ENCODE measurements at places on chromosomes 3 and 15.

GRCh38 chr3:124059580-124059979, 67.7 kb upstream of the ROPN1 start:
- DNase-seq = no peak

- DNase-seq = no peak
Observed at GRCh38 chr3:58299839-58300516, 6.1 kb upstream of the RPP14 start.

GRCh38 chr3:188380722-188381121, 226.8 kb downstream of the LPP start:
- DNase-seq = no peak

GRCh38 chr3:122921791-122922651, 105.5 kb downstream of the SEMA5B start:
- DNase-seq = peak; percentile 35

DNA sequence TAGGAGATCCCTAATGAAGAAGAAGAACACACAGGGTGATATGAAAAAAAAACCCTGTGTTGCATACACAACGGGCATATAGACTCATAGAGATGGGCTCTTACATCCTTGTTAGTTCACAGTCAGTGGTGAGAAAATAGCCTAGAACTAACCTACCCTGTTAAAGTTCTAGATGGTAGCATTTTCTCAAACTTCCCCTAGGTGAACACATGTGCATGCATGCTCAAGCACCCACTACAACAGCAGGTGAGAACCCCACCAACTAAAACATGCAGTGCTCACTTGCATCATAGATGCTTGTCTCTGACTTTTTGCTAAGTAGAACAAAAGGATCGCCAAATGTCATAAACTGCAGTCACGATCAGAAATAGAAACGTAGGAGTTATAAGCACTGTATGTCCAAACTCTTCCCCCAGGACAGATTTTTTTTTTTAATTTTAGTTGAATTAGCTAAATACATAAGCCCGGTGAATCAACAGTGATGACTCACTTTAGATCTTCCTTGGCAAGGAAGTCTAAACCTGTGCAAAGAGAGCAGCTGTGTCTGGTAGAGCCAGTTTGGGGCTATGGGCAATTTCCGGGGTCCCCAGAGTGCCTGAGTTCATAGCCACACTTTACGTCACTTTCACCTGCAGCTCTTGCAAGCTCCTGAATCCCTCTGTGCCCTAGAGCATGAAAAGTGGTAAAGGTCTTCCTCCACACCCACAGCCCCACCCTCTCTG, 96.2 kb upstream of the SEMA6D start:
- DNase-seq = no peak

DNA sequence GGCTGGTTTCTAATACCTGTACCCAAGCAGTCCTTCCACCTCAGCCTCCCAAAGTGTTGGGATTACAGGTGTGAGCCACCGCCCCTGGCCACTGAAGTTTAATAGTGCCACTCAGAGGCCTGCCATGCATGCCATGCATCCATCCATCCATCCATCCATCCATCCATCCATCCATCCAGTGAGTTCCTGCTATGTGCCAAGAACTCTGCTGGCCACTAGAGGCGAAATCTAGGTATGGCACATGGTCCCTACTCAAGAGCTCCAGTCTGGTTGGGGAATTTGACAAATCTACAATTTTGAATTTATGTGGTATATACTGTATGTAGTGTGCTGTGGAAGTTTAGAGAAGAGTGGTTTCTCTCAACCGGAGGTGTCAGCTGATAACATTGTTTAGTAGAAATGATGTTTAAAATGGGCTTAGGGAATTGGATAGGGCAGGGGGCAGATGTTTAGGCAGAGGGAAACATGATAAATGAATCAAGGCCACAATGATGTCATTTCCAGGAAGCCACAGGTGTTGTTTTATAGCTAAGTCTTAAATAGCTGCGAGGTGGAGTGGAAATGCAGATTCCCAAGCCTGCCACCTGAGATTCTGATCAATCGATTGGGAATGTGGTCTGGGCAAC, 384.4 kb upstream of the C2CD4B start:
- DNase-seq = peak; percentile 57

DNA sequence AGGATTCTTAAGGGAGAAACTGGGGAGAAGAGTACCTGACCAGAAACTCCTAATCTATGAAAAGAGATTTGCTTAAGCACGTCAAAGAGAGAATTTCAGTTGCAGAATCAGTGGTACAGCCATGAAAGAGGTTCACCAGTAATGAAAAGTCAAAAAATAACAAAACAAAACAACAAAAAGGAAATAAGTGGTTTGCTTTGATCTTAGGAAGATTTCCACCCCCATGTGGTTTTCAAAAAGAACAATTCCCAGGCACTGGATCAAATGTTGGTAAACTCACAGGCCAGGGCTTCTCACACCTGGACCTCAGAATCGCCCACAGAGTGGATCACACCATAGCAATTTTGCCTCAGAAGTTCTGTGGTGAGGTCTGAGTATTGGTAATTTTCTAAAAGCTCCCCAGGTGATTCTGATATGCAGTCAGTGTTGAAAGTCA, 67.5 kb downstream of the TMEM39A start:
- no peak for DNase-seq

DNA sequence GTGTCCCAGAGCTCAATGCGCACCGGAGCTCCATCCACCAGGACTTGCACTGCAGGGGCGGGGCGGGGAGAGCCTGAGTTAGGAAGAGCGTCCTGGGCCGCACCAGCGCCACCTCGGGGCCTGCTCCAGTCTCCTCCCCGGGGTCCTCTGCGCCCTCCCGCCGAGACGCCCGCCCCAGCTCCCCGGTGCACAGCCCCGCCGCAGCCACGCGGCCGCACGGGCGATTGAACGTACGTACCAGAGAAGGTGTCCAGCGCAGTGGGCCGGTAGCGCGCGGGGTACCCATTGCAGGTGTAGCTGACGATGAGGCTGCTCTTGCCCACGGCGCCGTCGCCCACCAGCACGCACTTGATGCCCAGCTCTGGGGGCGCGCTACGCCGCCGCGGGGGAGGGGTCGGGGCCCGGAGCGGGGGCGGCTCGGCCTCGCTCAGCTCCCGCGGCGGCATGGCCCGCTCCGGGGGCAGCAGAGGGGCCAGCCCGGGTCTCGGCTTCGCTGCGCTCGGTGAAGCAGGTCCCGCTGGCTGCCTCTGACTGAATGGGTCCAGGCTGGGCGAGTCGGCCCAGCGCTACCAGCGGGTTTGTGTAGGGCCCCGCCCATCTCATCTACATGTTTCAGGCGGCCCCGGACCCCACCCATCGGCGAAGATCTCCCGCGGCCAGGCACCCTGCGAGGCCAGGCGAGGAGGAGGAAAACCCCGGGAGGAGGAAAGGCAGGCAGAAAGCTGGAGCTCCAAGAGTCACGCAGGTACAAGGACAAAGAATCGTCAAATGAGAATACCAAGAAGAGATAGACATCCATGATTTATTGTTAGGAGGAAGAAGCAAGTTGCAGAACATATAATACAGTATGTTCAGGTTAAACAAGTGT, at the start of gene RHOV:
RHOV (minus strand) TSS at position 541 of the 868 bp plus-strand sequence; CDS start at position 446, 95 bp downstream.
- DNase-seq = peak; percentile 68

- peak; percentile 30 for DNase-seq
Observed at GRCh38 chr3:174439331-174440252, 419.5 kb upstream of the NAALADL2 start.

- DNase-seq = no peak
Observed at GRCh38 chr3:153079386-153079785, 82.6 kb upstream of the RAP2B start.

DNA sequence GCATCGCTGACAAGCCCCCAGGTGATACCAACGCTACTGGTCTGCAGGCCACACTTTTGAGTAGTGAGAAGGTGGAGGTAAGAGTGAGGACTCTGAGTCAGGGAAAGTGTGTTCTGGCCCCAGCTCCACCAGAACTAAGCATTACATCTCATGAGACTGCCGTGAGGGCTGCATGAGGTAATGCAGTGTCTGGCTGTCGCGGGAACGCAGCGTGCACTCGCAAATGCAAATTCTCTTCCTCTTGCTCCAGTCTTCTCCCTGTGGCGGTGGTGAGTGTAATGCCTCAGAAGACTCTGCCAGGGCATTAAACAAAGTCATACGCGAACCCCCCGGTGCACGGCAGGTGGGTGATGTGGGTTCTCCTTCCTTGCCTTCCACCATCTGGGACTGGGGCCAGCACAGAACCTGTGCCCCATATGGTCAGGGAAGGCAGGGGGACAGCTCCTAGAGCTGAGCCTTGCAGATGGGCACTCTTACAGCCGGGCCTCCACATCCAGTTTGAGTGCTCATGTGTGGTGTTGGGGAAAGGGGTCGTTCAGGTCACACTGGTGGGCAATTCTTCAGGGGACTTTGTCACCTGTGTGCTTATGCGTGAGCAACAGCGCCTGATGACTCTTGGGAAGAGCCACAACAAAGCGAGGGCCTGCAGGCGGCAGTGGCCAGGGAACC, 175.8 kb downstream of the XXYLT1 start:
- DNase-seq = no peak

DNA sequence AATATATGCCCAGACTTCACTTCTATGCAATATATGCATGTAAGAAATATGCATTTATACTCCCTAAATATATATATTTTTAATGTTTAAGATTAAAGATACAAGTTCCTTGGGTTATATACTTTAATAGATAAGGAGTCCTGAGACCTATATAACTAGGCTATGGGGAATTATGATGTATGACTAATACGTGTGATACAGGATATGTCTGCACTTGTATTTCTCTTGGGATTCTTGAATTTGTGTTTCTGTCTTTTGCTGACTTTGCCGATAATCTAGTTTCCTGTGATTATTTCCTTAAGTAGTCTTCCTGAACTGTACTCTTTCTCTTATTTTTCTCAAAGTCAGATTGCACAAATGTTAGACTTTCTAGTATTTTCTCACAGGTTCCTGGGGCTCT, 109.6 kb downstream of the PIK3CB start:
- no peak for DNase-seq

DNA sequence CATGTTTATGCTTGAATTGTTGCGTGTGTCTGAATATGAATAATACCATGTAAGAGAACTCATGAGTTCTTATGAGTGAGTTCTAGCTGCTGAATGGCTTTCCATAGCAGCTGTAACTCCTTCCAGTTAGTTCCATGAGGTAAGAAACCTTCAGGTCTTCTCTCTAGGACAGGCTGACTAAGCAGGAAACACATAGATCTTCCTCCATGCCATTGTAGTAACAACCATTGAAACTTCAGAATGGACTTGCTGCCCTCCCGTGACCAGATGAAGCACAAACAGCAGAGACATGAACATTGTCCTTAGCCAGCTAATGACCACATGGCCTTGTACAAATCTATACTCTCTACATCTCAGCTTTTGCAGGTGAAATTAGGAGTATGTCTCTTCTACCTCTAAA, 200.0 kb downstream of the ZNF385D start:
- DNase-seq = no peak

DNA sequence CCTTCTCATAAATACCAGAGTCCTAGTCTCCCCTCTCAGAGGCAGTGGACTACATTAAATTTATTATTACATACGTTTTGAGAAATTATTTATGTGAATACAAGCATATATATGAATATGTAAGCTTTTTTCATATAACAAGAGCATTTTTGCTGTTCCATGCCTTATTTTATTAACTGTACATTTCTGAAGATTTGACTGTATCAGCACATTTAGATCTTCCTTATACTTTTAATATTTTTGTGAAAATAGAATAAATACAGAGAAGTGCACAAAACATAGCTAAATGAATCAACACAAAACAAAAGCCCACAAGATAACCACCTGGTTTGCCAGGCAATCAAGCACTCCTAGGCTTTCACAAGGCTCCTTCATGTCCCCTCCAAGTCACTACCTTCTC, 27.8 kb downstream of the HHLA2 start:
- DNase-seq = no peak

Data from testis (tissue), 5 donors.